ENCODE measurements at places on chromosomes 11 and 22. TPM values are rescaled to one million over a fixed set of nuclear protein-coding genes. Genes with fewer than 3 reads are reported as not detected.

GRCh38 chr11:112694813-112695212, 266.4 kb upstream of the NCAM1 start:
- DNase-seq = no peak

- DNase-seq = no peak
These were observed 31.8 kb downstream of the MRGPRX1 start for GRCh38 chr11:18907391-18907790.

DNA sequence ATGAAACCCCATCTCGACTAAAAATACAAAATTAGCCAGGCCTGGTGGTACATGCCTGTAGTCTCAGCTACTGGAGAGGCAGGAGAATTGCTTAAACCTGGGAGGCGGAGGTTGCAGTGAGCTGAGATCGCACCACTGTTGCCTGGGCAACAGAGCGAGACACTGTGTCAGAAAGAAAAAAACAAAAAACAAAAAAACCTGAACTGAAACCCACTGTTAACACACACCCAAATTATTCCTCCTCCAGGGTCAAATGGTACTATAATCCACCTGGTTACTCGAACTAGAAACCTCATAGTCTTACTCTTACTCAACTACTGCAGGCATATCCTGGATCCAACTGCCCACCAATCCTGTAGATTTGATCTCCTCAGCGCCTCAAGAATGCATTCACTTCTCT, 35.5 kb downstream of the USP28 start:
- DNase-seq = no peak

DNA sequence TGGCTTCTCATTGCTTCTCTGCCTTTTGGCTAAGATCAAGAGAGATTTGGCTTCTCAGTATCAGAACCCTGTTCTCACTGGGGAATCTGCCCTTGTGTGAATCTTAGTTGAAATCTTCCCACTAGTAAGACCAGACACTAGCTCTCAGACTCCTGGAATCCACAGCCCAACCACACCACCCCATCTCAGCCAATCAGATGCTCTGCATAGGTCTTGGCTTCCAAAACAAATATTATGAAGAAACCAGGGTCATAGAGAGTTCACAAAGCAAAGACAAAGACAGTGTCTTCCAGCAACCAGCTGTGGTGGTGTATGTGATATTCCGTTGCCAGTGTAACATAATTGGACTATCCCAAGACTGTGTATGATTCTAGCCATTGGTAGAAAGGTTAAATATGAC, 5.4 kb downstream of the OR8B12 start:
- peak; percentile 79 for DNase-seq

Gene CTSC
- total RNA-seq = 195 TPM

Gene RAB36
- total RNA-seq = 5.0 TPM

Gene RASL10A
- total RNA-seq = 1.5 TPM

Gene CAVIN3
- 51.0 TPM for total RNA-seq

Data from astrocyte (in vitro differentiated cells and primary cell).